ENCODE measurements at places on chromosomes 7 and 10. TPM values are rescaled to one million over a fixed set of nuclear protein-coding genes. Genes with fewer than 3 reads are reported as not detected.

- H3K27ac ChIP-seq = no peak overlapping the region
- no peaks in the 10 kb centered on the region for H3K27me3 ChIP-seq
- peak; percentile 30 for DNase-seq
- peaks cover 22% of the 10 kb centered on the region for H3K4me1 ChIP-seq
- H3K36me3 ChIP-seq = peaks cover 9% of the 10 kb centered on the region
Observed at GRCh38 chr10:128035557-128035973, 90.7 kb downstream of the MKI67 start.

DNA sequence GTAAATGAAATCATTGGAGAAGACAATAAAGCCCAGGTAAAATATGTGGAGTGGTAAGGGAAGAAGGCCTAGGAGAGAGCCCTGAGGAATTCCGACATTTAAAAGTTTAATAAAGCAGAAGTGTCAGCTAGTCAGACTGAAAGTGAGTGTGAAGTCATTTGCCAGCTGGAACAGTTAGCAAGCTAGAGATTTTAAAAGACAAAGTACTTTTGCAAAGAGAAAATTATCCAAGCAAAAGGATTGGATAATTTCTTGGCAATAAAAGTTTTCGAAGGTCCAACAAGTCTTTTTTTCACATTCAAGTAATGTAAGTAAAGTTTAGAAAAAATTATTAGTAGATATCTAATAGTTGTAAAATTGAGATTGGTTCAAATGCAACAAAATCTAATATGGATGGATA is 27.1 kb upstream of the SEMA3C start:
- H3K27me3 ChIP-seq = peaks cover 5% of the 10 kb centered on the region
- H3K4me3 ChIP-seq = no peak overlapping the region
- H3K36me3 ChIP-seq = no peaks in the 10 kb centered on the region
- H3K27ac ChIP-seq = no peak overlapping the region
- no peak for DNase-seq

- DNase-seq = no peak
- no peaks in the 10 kb centered on the region for H3K36me3 ChIP-seq
- no peaks in the 10 kb centered on the region for H3K4me1 ChIP-seq
- no peak overlapping the region for H3K27ac ChIP-seq
- H3K27me3 ChIP-seq = peaks cover 10% of the 10 kb centered on the region
Observed at GRCh38 chr7:320297-320696, 30.3 kb downstream of the FOXL3 start.

- H3K27me3 ChIP-seq = peaks cover 2% of the 10 kb centered on the region
- no peaks in the 10 kb centered on the region for H3K4me1 ChIP-seq
- H3K27ac ChIP-seq = no peak overlapping the region
Observed at GRCh38 chr10:11424456-11425295, 186.8 kb downstream of the USP6NL start.

Gene RPS24
- 1,446 TPM for total RNA-seq

Gene LRRTM3
- total RNA-seq = not detected

GRCh38 chr10:99344715-99345114 is 15.6 kb downstream of the CNNM1 start:
- H3K27me3 ChIP-seq = no peaks in the 10 kb centered on the region
- H3K36me3 ChIP-seq = no peaks in the 10 kb centered on the region
- H3K27ac ChIP-seq = no peak overlapping the region
- H3K4me1 ChIP-seq = no peaks in the 10 kb centered on the region

Gene ADCYAP1R1
- total RNA-seq = not detected

Gene EN2
- not detected for total RNA-seq

GRCh38 chr7:4023502-4023901 is 658.6 kb upstream of the FOXK1 start:
- H3K36me3 ChIP-seq = no peaks in the 10 kb centered on the region
- H3K27ac ChIP-seq = no peak overlapping the region
- no peaks in the 10 kb centered on the region for H3K4me1 ChIP-seq

DNA sequence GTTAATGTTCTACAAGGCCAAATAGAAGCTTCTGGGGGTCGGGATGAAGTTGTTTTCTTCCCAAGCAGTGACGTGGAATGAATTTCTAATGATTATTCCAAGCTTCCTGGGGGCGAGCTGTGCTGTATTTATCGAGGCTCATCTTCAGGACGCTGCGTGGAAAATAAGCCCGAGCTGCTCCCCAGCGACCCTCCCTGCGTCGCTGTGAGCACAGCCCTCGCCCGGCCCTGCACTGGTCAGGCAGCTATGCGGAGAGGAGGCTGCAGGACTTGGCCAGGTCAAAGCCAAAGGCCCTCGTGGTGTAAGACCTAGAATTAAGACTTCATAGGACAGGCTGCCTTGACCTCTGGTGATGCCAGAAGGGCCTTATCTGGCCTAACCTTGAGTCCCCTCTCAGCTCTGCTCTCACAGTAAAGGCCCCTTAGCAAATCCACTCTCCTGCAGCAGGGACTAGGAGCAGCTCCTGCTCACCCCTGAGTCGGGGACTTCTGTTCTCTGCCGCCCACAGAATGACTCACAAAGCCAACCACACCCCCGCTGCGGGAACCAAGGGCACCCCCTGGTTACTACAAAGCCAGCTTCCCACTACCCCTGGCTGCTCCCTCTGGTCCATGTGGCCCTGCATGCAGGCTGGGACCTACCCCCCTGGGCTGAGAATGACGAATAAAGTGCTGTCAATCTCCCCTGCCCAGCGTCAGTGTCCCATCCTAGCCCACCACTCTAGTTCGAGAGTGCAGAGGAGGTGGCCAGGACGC is 501.6 kb downstream of the TCERG1L start:
- H3K36me3 ChIP-seq = no peaks in the 10 kb centered on the region
- no peaks in the 10 kb centered on the region for H3K27me3 ChIP-seq
- DNase-seq = no peak
- H3K4me1 ChIP-seq = no peaks in the 10 kb centered on the region

- peak overlapping the region; percentile 72 for H3K4me3 ChIP-seq
- no peak for DNase-seq
- H3K4me1 ChIP-seq = peaks cover 33% of the 10 kb centered on the region
Observed at GRCh38 chr7:148698007-148698396, 701 bp upstream of the CUL1 start.

GRCh38 chr10:11721806-11722205 is 20.4 kb upstream of the ECHDC3 start:
- H3K4me3 ChIP-seq = no peak overlapping the region
- no peaks in the 10 kb centered on the region for H3K27me3 ChIP-seq
- DNase-seq = no peak
- no peaks in the 10 kb centered on the region for H3K4me1 ChIP-seq

DNA sequence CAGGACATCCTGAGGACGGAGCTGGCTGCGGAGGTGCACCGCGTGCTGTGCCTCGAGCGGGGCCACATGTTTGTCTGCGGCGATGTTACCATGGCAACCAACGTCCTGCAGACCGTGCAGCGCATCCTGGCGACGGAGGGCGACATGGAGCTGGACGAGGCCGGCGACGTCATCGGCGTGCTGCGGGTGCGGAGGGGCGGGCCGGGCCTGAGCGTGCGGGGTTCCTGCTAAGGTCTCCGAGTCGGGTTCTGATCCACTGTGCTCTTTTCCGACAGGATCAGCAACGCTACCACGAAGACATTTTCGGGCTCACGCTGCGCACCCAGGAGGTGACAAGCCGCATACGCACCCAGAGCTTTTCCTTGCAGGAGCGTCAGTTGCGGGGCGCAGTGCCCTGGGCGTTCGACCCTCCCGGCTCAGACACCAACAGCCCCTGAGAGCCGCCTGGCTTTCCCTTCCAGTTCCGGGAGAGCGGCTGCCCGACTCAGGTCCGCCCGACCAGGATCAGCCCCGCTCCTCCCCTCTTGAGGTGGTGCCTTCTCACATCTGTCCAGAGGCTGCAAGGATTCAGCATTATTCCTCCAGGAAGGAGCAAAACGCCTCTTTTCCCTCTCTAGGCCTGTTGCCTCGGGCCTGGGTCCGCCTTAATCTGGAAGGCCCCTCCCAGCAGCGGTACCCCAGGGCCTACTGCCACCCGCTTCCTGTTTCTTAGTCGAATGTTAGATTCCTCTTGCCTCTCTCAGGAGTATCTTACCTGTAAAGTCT is 10.4 kb downstream of the ATG9B start:
- no peak overlapping the region for H3K4me3 ChIP-seq
- peaks cover 21% of the 10 kb centered on the region for H3K36me3 ChIP-seq
- H3K4me1 ChIP-seq = peaks cover 14% of the 10 kb centered on the region
- H3K27ac ChIP-seq = no peak overlapping the region
- no peak for DNase-seq

- no peaks in the 10 kb centered on the region for H3K27me3 ChIP-seq
- DNase-seq = no peak
- no peak overlapping the region for H3K4me3 ChIP-seq
- no peaks in the 10 kb centered on the region for H3K4me1 ChIP-seq
- no peaks in the 10 kb centered on the region for H3K36me3 ChIP-seq
- no peak overlapping the region for H3K27ac ChIP-seq
Observed at GRCh38 chr7:584122-584465, 64.4 kb upstream of the PDGFA start.

Gene CYP3A4
- not detected for total RNA-seq

- H3K27me3 ChIP-seq = no peaks in the 10 kb centered on the region
- no peak for DNase-seq
- H3K27ac ChIP-seq = no peak overlapping the region
- no peaks in the 10 kb centered on the region for H3K36me3 ChIP-seq
- H3K4me1 ChIP-seq = no peaks in the 10 kb centered on the region
- H3K4me3 ChIP-seq = no peak overlapping the region
Observed at GRCh38 chr10:23405540-23405939, 33.3 kb upstream of the OTUD1 start.

DNA sequence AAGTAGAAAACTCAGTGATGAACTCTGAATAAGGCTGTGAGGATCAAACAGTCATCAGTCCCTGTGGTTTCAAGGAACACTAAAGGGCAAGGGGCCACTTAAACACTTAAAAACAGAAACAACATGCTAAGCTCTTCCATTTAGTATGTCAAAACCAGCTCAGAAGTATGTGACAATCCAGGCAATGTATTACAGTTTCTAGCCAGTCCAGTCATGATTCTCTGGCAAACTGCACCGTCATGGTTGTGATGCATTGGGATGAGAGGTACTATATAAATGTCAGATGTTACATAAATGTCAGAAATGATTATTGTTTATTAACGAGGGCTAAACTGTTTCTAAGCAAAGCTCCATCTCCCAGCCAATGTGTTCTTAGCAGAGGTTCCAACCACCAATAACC is 4.7 kb upstream of the CREB5 start:
- no peak overlapping the region for H3K4me3 ChIP-seq
- no peak for DNase-seq
- H3K4me1 ChIP-seq = peaks cover 15% of the 10 kb centered on the region
- H3K27me3 ChIP-seq = no peaks in the 10 kb centered on the region
- H3K36me3 ChIP-seq = no peaks in the 10 kb centered on the region

Gene ABCF2
- total RNA-seq = 61.6 TPM

Gene UROS
- 40.2 TPM for total RNA-seq

Gene TCAF1
- 48.3 TPM for total RNA-seq

- H3K4me3 ChIP-seq = no peak overlapping the region
- peak; percentile 50 for DNase-seq
- H3K27me3 ChIP-seq = no peaks in the 10 kb centered on the region
- peak overlapping the region; percentile 90 for H3K27ac ChIP-seq
- peaks cover 41% of the 10 kb centered on the region for H3K4me1 ChIP-seq
Observed at GRCh38 chr10:63554657-63555056, 33.5 kb downstream of the REEP3 start.

DNA sequence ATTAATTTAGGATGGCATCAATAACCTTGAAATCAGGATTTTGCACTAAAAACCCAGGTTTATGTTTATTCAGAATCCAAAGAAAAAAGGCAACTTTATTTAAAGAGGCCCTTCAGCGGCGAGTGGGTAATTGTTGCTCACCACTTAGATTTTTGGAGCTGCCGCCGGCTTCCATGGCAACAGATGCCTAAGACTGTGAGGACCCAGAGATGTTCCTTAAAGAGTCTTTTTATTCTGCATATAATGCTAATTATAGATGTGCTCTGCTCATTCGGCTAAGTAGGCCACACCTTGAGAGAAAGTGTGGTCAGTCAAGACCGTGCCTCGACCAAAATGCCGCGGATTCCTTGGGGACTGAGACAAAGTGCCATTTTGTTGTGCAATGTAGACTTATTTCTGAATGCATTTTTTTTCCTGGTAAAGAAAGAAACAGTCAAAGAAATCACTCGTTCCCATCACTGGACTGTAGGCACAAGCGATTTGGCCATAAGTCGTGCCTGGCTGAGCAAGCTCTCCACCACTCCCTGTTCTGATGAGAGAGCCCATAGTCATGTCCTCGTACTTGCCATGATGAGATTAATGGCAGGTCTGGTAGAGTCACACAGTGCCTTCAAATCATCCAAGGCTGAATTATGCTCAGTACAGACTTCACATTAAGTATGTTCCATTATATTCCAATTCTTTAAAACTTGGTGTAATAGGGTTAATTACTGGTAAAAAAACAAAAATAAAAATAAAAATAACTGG is 21.4 kb upstream of the MGMT start:
- no peak overlapping the region for H3K4me3 ChIP-seq
- no peak overlapping the region for H3K27ac ChIP-seq
- H3K36me3 ChIP-seq = no peaks in the 10 kb centered on the region
- no peaks in the 10 kb centered on the region for H3K4me1 ChIP-seq
- no peak for DNase-seq

Gene PNLIP
- not detected for total RNA-seq

- no peak overlapping the region for H3K27ac ChIP-seq
- no peak for DNase-seq
Observed at GRCh38 chr7:44284881-44285541, 40.4 kb downstream of the CAMK2B start.

DNA sequence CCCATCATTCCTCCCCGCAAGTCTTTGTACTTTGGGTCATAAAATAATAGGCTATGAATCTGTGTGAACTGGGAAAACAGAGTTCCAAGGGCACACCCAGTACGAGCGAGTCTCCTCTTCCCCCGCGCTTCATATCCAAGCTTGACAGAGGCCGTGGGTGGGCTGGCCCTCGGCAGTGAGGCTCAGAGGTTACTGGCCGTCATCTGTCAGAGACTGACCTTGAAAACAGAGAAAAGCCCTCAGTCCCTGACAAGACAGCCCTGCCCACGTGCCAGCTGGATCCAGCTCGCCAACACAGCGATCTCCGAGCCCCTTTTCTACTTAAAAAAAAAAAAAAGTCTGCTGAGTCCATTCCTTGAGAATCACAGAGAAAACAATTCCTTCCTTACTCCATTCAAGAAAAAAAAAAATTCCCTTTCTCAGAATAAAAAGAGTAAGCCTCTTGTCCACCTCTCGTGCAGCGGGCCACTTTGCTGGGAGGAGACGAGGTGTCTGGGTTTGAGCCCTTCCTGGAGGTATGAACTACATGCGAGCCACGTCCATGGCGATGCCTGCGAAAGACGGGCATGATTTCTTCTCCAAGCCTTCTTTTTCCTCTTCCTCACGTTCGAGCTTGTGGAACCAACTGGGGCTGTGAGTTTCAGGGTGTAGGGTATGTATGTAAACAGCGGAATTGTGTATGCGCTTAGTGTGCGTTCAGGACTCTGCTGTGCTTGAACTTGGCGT is 744 bp upstream of the BICC1 start:
- H3K4me1 ChIP-seq = peaks cover 10% of the 10 kb centered on the region
- no peak overlapping the region for H3K27ac ChIP-seq
- H3K4me3 ChIP-seq = peak overlapping the region; percentile 42
- no peaks in the 10 kb centered on the region for H3K36me3 ChIP-seq

Gene PILRA
- total RNA-seq = 1.3 TPM

Gene WEE2
- not detected for total RNA-seq

GRCh38 chr10:83283151-83283550 is 856.2 kb upstream of the GHITM start:
- no peak overlapping the region for H3K27ac ChIP-seq
- H3K36me3 ChIP-seq = no peaks in the 10 kb centered on the region
- H3K4me1 ChIP-seq = no peaks in the 10 kb centered on the region
- no peak for DNase-seq

Measured in endothelial cell of umbilical vein (primary cell).